Muscle of leg (tissue), 16 donors: ENCODE measurements at places on chromosomes 1 and 21.

- DNase-seq: no peak
These were observed 39.7 kb downstream of the LACTBL1 start for GRCh38 chr1:22932803-22933470.

DNA sequence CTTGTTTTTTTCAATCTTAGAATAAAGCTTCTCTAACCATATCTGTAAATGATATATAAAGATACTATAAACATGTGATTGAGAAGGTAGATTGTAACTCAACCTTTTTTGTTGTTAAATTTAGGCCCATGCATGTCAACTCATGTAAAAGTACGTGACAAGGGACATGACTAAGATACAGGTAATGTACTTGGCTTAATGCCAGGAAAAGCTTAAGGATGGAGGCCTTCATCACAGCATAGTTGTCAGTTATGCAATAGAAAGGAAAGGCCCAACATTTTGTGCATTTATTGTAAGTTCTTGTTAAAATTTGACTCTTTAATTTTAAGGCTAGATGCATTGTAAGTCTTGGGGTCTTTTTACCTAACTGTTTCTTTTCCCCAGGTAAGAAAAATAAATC lies 305.1 kb downstream of the LTN1 start:
- DNase-seq: no peak

GRCh38 chr21:25328736-25329135 lies 278.5 kb downstream of the MRPL39 start:
- no peak for DNase-seq

- DNase-seq: peak; percentile 27
These were observed 98.8 kb downstream of the MTR start for GRCh38 chr1:236893626-236894545.

DNA sequence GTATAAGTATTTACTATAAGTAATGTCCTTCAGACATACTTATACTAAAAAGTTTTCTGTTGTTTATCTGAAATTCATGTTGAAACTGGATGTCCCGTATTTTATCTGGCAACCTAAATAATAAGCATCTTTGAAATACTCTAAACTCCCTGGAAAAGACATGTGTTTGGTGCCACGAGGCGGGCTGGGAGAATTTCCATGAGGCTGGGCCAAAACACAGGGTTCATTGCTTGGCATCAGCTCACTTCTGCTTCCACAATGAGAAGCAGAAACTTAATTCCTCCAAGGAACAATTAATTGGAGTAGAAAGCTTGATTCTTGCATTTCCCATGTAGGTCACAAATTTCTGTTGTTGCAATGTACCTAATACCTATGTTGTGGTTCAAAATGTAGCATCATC lies 110.2 kb downstream of the PSMG1 start:
- peak; percentile 67 for DNase-seq

DNA sequence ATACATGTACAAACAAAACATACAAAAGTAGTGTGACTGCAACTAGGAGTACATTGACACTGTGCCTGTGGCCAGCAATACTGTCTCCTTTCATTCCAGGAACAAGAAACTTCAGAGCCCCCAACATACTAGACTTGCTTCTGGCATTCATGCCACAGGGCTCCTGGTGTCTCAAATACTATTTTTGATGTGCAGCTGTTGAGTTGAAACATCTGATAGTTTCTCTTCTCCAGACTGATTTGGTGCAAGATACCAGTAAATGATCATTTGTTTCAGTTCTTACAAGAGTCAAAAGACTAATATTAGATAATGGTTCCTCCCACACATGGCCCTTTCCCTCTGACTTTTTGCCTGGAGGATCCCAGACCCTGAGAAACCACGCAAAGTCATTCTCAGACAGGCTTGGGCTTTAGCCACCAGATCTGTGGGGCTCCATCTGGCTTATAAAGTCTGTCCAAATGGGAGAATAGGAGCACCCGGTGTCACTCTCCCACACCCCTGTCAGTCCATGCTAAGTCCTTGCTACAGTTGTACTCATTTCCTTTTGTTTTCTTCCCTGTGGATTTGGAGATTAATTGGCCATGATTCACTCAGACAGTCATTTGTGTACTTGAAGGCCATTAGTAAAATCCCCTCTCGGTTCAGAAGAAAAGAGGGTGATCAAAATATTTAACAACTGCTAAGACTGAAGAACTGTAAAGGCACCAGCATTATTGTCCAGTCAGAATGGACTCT lies 163.5 kb upstream of the RUNX1 start:
- peak; percentile 43 for DNase-seq

- DNase-seq: no peak
These were observed 33.2 kb downstream of the KIRREL1 start for GRCh38 chr1:158026651-158027050.

DNA sequence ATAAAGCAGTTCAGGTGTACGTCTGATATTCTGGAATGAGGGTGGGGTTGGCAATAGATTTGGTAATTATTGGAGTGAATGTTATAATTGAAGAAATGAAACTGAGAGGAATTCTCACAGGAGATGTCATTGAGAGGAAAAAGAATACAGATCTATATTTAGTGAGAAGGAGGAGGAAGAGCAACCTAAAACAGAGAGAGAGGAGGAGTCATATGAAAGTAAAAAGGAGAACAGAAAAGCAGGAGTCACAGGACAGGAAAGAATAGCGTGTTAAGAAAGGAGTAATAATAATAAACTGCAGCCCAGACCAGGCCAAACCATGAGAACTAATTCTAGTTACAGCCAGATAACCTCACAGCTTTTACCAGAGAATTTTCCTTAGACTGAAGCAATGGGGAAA lies 62.7 kb upstream of the MROH9 start:
- DNase-seq: no peak

- no peak for DNase-seq
These were observed 102.8 kb upstream of the JUN start for GRCh38 chr1:58886611-58887010.

DNA sequence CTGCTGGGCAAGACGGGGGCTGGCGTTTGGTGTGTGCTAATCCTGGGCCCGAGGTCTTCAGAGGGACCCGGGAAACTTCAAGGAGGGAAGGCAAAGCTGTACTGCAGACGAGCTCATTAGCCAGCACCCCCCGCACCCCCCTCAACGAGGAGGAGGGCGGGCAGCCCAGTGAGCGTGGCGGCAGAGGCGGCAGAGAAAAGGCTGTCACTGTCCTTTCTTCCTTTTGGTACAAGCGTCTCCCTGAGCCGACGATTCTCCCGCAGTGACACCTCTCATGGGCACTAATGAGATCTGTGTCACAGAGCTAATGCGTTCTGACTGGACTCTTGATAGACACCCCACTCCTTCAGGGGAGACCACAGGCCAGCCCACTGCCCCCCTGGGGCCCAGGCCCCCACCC lies 29.5 kb downstream of the DMAP1 start:
- DNase-seq: no peak

DNA sequence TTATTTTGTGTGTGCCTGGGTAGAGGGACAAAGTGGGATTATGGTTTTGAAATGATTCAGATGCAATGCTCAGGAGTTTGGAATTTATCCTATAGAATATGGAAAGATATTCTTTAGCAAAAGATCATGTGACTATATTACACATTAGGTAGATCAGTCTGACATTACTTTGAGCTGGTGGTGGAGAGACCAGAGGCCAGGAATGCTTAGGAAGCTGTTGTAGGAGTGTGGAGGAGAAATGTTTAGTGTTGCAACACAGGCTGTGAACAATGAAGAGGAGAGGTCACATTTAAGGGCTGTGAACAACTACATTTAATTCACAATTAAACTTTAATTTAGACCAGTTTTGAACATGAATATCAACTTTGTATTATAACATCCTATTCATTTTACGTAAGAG lies 45.3 kb upstream of the PODN start:
- DNase-seq: no peak

- DNase-seq: no peak
These were observed 120.5 kb downstream of the RUNX1 start for GRCh38 chr21:34928637-34929036.

DNA sequence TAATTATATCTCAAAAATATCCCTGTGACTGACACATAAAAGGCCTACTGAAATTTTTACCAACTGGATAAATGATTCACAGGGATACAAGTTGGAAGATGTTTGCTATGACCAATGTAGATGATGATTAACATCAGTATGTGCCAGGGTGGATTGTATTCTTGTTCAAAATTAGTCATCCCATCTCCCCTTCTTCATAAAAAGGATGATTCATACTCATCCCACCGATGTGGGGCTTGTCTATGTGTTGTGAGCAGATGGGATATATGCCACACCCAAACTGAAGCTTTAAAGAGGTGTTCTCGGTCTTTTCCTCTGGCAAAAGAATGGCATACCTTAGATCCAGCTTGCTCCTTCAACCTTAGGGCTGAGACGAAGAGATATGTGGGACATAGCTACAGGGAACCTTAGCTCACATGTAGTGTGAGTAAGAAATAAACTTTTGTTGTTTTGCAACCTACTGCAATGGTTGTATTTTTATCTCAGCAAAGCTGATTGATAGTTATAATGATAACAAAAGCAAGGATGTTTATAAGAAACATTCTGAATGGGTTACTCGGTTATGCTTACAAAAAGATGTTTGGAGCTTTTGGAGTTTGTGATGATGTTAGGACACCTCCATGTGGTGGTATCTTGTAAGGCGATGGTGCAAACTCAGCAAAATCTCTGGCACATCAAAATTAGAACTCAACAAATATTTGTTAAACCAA lies 29.4 kb downstream of the SPATA17 start:
- DNase-seq: peak; percentile 4

GRCh38 chr1:152479792-152480595 lies 30.6 kb upstream of the LCE5A start:
- no peak for DNase-seq

DNA sequence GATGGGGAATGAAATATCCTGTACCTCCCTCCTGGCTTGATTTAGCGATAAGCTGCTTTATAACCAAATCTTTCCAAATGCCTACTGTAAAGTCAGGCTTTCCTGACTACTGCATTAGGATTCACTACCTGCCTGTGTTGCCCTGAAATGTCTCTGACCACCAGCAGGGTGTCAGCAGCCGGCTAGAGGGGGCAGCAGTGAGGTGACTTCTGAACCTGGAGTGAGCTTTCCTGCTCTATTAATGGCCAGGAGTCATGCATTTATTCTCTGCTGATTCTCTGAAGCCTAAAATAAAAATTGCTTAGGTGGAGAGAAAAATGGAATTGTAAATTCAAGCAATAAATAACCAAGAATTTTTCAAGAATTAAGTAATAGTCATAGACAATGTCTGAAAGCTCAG lies 2.5 kb downstream of the BACE2 start:
- DNase-seq: peak; percentile 38

- DNase-seq: no peak
These were observed 162.3 kb upstream of the VAMP3 start for GRCh38 chr1:7608628-7609305.

- DNase-seq: no peak
These were observed 52.3 kb upstream of the C1orf146 start for GRCh38 chr1:92165389-92165788.

- DNase-seq: no peak
These were observed 110.1 kb upstream of the LMO4 start for GRCh38 chr1:87218618-87219017.

- DNase-seq: no peak
These were observed 6.3 kb downstream of the CLDN8 start for GRCh38 chr21:30209601-30210000.

GRCh38 chr1:197424380-197424779 lies 156.3 kb downstream of the CRB1 start:
- DNase-seq: peak; percentile 19

DNA sequence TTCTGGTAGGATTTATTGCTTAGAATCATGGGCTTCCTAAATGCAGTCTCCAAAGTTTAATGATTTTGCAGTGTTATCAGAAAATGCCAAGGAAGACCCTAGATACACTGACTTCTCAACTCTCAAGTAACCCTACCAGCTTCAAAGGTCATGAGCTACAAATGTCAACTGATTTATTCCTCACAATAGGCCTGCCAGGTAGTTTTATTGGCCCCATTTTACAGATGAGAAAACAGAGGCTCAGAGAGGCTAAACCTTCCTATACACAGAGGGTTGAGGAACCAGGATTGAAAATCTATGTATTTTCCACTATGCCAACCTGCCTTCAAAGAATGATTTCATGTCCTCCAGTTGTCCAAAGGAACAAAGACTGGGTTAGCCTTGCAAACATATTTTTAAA lies 384.4 kb upstream of the POU3F1 start:
- no peak for DNase-seq

DNA sequence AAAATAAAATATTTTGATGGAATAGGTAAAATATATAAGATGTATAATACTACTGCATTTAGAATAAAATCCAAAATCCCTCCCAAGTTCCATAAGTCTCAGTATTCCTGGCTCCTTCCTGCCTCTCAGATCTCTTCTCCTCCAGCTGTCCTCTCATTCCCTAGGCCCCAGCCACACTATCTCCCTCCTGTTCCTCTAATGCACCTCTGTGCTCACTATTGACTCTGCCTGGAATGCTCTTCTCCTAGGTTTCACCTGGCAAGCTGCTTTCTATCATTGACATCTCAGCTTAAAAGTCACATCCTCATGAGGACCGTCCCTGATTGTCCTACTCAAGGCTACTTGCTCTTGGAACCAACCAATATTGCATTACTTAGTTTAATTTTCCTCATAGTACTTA lies 7.2 kb downstream of the NME7 start:
- no peak for DNase-seq

DNA sequence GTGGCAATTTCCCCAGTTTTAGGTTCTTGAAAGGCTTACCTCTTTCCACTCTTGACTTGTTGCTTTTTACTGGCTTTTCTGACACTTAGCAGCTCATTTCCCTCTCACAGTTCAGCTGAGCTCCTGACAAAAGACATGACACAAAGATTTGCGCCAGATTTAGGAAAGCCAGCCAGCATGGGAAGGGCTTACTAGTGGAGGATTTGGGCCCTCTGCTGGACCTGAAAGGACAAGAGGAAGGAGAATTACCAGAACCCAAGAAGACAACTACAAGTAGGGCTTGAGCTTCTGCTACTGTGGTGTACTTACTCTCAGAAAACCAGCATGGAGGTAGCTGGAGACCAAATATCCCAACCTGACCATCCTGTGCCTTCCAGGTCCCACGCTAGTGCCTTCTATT lies 784.5 kb downstream of the BRINP3 start:
- no peak for DNase-seq

GRCh38 chr1:195849180-195849579 lies 759.1 kb downstream of the KCNT2 start:
- no peak for DNase-seq

DNA sequence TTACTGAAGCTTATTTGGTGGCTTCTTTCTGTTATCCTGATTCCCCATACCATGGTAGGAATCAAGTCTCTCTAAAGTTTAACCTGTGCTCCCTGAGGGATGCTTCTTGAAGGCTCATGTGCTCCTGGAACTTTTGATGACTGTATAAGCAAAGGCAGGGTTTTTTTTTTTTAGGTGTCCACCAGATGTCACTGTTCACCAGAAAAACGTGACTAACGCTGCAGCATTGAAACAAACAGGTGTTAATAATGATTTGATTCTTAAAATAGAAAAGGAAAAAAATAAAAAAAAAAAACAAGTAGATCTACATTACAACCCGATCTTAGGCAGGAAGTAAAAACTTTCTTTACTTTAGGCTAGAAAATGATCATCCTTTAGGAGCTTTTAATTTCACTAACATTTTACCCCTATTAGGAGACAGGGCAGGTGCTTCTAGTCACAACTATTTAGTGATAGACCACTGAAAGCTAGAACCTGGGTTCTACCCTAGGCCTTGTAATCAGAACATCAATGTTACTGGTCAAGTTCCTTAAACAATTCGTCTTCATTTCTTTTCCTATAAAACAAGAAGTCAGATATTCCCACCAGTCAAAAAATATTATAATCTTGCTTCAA lies 223.0 kb downstream of the PLA2G4A start:
- DNase-seq: peak; percentile 58

- DNase-seq: no peak
These were observed 399.3 kb downstream of the AJAP1 start for GRCh38 chr1:5053744-5054143.

- peak; percentile 79 for DNase-seq
These were observed at the start of gene ACTN2 for GRCh38 chr1:236685917-236686814. Gene ACTN2, plus strand, starts transcription at chr1:236686499. Its CDS starts 175 bp downstream, at chr1:236686674.

- DNase-seq: no peak
These were observed 20.2 kb upstream of the HTR1D start for GRCh38 chr1:23237508-23237907.
